NCI-H1436 treated with DMSO at 0.1 percent for 48 hours (cell line): ENCODE measurements at places on chromosomes 3 and 15.
A peak's percentile ranks its signal among the peaks of the same experiment; 100 is the strongest.

DNA sequence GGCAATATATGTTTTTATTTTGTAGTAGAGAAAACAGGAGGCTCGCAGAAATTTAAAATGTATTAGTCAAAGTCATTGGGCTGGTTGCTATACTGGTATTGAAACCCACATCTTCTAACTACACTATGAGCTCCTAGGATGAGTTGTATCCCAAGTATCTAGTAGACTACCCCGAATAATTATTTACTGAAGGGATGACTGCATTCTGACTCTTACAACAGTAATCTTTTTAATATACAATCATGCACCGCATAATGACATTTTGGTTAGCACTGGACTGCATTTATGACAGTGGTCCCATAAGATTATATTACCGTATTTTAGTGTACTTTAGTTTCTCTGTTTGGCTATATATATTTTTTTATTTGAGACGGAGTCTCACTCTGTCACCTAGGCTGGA lies 15.3 kb downstream of the PIGB start:
- no peak for DNase-seq

- DNase-seq: no peak
These were observed 83.0 kb downstream of the VGLL4 start for GRCh38 chr3:11560746-11561145.

- peak; percentile 0 for DNase-seq
These were observed 79.6 kb upstream of the SPATA12 start for GRCh38 chr3:56980798-56981390.

GRCh38 chr3:37100411-37100810 lies 74.0 kb downstream of the LRRFIP2 start:
- DNase-seq: no peak

DNA sequence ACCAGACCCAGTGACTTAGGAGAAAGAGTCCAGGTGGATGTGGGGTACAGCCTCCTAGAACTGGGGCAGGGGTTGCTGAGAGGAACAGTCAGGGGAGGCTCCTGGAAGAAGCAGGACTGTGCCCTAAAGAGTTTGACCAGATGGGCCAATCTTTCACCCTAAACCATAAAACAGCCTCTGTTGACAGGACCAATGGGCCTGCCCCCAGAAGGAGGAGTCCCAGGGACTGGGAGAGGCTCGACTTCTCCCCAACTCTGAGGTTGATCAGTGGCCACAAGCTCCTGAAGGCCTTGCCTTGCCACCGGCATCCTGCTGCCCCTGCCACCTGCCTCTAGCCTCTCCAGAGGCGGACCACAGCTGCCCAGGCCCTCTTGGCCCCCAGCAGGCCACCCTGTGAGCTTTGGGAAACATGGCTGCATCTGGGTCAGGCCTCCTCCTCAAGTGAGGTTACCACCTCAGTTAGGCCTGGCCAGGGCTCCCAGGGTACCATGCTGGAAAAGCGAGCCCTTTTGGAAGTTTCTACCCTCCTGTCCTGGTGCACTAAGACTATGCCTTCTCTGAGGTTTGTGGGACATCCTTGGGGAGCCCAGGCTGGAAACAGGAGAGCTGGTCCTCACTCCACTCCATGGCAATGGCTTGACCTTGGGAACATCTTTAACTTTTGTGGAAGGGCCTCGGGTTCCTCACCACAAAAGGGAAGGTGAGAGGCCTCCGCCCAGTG lies 2.8 kb downstream of the VIPR1 start:
- no peak for DNase-seq

DNA sequence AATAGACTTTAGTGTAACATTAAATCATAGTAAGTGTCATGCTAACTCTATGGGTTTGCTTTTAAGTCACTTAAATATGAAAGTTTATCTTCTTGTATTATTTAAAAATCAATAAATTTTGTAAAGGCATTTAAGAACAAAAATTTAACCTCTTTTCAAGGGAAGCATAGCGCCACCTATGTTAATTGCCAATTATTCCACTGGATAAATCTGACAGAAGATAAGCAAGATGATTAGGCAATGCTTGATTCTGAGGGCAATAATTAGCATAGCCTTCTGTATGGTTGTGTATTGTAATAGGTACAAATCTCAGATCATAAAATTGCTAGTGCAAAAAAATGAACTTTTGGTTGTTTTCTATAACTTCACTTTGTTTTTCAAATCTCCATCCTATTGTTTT lies 560.1 kb downstream of the GRM7 start:
- DNase-seq: no peak

- DNase-seq: no peak
These were observed 39.6 kb upstream of the LIPC start for GRCh38 chr15:58392141-58392540.

DNA sequence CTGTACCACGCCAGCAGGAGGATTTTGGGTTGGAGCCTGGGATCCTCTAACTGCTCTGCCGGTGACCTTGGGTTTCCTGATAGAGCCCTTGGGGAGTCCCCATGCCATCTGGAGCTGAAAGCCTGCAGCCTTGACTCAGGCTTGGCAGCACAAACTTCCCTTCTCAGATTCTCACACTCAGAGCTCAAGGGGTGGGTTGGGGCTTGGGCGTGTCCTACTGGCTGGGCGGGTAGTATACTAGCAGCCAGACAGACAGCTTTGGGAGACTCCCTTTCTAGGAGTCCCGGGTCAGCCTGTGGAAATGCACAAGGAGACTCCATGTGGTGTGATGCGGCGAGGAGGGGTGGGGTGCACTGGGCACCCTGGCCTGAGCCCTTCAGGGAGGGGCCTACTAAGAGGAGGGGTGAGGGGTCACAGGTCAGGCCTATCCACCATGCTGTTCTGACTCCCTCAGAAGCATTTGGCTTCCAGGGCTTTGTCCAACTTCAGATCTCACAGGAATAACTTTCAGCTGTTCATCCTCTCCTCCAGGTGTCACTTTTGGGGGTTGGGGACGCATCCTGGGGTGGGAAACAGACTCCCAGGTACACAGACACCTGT lies 21.6 kb upstream of the PLXNA1 start:
- no peak for DNase-seq

GRCh38 chr3:116166121-116166520 lies 279.2 kb downstream of the LSAMP start:
- no peak for DNase-seq
